ENCODE measurements at places on chromosomes 12 and 14.

- DNase-seq: no peak
These were observed 493.8 kb downstream of the FUT8 start for GRCh38 chr14:65906344-65906743.

DNA sequence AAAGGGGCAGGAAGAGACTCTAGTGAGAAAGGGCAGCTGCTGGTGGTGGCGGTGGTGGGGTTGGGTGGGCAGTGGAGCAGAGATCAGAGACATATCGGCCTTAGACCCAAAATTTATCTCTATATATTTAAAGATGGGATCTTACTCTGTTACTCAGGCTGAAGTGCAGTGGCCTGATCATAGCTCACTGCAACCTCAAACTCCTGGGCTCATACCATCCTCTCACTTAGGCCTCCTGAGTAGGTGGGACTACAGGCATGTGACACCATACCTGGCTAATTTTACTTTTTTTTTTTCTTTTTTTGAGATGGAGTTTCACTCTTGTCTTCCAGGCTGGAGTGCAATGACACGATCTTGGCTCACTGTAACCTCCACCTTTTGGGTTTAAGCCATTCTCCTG lies 18.6 kb upstream of the ITGA5 start:
- no peak for DNase-seq

- DNase-seq: no peak
These were observed 69.8 kb upstream of the PYGL start for GRCh38 chr14:51014086-51014485.

- no peak for DNase-seq
These were observed 837.0 kb downstream of the GALC start for GRCh38 chr14:87155856-87156488.

- DNase-seq: no peak
These were observed 59.8 kb upstream of the RBM19 start for GRCh38 chr12:114025935-114026334.

- no peak for DNase-seq
These were observed 7.9 kb downstream of the VWF start for GRCh38 chr12:6116471-6117021.

DNA sequence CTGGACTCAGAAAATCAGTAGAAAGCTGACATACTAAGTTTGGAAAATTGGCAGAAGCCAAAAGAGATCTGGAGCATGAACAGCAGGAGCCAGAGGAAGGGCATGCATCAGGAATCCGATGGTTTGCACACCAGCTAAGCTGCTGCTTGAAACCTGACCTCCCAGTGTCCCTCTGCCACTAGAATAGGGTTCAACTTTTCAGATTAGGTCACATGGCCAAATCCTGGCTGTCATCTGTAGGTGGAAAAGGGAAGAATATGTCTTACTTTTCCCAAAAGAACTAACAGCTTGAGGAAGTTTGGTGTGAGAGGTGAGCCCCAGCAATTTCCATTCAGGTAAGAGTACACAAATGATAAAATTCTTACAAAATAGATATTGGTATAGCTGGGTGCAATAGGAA lies 732.6 kb downstream of the RERGL start:
- no peak for DNase-seq

- no peak for DNase-seq
These were observed 76.1 kb downstream of the NCOR2 start for GRCh38 chr12:124491310-124491709.

GRCh38 chr12:96352161-96352835 lies 47.9 kb downstream of the CDK17 start:
- DNase-seq: no peak

GRCh38 chr12:112971248-112971647 lies 7.1 kb upstream of the OAS2 start:
- DNase-seq: no peak

- DNase-seq: no peak
These were observed 31.0 kb downstream of the PEBP1 start for GRCh38 chr12:118166946-118167345.

DNA sequence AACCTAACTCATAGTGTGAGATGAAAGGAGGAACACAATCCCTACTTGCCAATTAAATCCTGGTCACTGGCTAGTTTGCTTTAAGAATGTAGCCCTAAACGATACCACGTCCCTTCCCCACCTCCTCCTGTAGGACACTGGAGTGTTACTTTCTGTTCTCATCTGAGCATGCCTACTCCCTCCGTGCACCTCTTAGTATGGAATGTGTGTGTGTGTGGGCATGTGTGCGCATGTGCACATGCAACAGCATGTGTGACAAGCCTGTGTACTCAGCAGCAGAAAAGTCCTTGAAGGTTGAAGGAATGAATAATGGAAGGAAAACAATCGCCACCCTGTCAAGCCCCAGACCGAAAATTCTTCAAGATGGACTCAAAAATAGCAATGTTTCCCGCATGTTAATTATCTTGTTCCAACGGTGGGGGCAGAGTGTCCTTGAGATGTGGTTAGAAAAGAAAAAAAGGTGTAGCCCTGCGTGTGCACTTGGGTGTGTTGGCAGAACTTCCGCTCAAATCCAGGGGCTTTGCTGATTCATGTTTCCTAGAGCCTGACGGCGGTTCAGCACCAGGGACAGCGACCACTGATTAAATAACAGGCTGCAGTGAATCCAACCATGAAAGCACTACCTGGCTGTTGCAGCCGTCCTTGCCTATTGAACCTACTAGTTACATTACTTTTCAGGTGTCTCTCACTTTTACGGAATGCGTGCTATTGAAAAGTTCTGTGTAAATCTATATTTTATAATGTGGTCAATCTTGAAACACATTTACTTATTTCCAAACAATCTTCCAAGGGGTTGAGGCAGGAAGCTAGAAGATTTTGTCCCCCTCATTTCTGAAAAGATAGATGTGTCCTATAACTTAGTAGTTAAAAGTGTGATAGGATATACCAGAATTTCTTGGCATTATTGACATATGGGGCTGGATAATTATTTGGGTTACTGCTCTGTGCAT lies 79.8 kb downstream of the SRRM4 start:
- DNase-seq: peak; percentile 54

GRCh38 chr12:70486588-70486987 lies 120.5 kb downstream of the KCNMB4 start:
- no peak for DNase-seq

- no peak for DNase-seq
These were observed 34.8 kb downstream of the CRACR2A start for GRCh38 chr12:3718100-3718499.

DNA sequence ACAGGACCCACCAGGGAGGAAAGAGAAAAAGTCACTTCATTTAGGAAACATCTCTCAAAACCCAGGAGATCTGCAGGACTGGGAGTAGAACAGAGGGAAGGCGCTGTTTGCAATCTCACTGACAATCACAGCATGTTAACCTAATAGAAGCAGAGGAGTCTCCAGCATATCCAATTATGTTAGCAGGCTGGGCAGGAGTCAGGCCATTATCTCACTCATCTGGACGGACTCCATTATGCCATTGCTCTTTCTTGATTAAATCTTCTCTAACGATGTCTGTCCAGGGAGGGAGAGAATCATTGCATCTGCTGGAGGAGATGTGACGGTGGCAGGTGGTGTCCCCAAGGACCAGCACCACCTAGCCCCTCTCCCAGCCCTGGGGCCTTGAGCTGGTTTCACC lies 203.8 kb upstream of the SFSWAP start:
- DNase-seq: no peak

DNA sequence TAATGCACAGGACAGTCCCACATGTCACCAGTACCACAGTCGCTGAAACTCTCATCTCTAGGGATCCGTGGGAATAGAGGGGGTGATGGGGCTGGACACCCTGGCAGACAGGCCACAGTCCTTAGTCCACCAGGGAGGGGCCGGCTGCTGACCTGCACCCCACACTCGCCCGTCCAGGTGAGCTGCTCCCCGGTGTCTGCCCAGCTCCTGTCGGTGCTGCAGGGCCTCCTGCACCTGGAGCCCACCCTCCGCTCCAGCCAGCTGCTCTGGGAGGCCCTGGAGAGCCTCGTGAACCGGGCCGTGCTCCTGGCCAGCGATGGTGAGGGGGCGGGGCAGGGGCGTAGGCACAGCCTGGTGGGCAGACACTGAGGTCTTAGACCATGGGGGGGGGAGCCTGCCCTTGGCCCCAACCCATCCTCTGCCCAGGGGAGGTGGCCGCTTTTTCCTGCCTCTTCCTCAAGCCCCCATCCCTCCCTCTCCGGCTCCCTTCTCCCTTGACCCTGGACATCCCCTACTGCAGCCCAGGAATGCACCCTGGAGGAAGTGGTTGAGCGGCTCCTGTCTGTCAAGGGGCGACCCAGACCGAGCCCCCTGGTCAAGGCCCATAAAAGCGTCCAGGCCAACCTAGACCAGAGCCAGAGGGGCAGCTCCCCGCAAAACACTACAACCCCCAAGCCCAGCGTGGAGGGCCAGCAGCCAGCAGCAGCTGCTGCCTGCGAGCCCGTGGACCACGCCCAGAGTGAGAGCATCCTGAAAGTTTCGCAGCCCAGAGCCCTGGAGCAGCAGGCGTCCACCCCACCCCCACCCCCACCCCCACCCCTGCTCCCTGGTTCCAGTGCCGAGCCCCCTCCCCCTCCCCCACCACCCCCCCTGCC lies 17.1 kb upstream of the ADSS1 start:
- no peak for DNase-seq

DNA sequence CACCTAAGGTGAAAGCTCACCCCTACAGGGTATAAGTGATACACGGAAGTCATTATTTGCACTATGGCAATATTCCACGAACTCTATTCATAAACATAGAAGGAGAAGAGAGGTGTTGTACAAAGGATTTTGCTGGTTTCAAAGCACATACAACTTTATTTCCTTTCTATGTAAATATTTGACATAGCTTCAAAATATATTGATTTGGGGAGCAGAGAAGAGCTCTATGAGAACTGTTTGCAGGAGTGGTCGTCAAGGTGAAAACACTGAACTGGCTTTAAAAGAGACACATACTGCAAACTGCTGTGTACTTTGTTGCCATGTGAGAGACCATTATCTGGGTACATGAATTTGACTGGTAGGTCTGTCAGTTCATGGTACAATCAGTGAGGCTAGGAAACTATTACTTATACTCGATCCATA lies 16.7 kb downstream of the CNIH1 start:
- no peak for DNase-seq

DNA sequence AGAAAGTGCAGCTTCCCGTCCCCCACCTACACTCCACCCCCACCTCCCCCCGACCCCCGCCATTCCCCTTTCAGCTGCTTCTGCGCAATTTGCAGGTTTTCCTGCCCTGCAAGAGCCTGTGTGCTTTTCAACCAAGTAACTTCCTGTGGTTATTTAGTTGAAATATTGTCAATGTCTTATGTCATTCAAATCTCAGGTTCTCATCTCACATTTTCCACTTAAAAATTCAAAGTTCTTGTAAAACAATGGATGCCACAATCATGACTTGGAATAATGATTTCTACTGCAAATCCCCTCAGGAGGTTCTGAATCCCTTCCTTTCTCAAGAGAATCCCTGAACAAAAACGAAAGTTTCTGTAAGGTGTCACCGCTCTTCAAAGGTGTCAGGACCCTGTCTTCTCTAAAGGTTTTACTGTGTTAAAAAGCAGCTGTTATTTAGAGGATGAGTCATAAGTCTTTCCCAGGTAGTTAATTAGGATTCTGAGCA lies 31.6 kb downstream of the WBP11 start:
- no peak for DNase-seq

GRCh38 chr12:120972870-120973543 lies 5.3 kb upstream of the HNF1A start:
- no peak for DNase-seq

DNA sequence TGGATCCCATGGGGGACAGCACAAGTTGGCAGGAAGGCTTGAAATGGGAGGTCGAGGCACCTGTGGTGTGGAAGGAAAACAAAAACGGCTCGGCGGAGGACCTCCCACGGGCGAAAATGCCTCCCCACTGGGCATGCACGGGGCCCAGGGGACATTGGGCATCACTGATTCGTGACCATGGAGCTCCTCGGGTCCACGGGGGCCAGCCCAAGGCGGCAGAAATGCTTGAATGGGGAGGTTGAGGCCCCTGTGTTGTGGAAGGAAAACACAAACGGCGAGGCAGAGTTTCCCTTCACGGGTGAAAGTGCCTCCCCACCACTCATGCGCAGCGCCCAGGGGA lies 376.0 kb downstream of the ALG10 start:
- no peak for DNase-seq

GRCh38 chr14:61033054-61033453 lies 52.0 kb downstream of the SLC38A6 start:
- no peak for DNase-seq

- DNase-seq: no peak
These were observed 3.8 kb upstream of the TAS2R10 start for GRCh38 chr12:10829994-10830393.

- DNase-seq: no peak
These were observed 617.4 kb upstream of the LRFN5 start for GRCh38 chr14:40989260-40989659.

DNA sequence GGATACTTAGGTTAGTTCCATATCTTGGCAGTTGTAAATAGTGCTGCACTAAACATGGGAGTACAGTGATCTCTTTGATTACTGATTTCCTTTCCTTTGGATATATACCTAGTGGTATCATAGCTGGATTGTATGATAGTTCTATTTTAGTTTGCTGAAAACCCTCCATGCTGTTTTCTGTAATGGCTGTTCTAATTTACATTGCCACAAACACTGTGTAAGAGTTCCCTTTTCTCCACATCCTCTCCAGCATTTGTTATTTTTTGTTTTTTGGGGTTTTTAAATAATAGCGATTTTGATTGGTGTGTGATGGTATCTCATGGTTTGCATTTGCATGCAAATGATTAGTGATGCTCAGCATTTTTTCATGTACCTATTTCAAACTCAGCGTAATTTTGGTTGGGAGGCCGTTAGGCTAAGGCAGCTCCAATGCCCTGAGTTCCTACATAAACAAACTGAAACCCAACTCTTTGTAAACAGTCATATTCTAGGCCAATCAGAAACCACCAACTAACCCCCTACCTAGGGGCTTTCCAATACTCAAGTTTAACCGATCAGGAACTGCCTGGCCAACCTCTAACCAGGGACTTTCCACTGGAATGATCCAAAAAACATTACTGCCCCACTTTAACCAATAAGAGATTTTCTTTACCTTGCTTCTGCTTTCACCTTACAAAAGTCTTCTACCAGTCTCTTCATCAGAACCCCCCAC lies 171.6 kb downstream of the FBXL14 start:
- DNase-seq: no peak

DNA sequence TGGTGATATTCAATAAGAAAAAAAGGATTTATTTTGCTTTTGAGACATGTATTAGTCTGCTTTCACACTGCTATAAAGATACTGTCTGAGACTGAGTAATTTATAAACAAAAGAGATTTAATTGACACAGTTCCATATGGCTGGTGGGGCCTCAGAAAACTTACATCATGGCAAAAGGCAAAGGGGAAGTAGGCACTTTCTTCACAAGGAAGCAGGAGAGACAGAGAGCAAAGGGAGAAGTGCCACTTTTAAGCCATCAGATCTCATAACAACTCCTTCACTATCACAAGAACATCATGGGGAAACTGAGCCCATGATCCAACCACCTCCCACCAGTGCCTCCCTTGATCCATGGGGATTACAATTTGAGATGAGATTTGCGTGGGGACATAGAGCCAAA lies 43.9 kb downstream of the BHLHE41 start:
- no peak for DNase-seq

- no peak for DNase-seq
These were observed 11.6 kb upstream of the FOXN3 start for GRCh38 chr14:89428546-89429198.

Measured in left renal cortex interstitium (tissue), 4 donors.